Left ventricle myocardium inferior (tissue), 1 donor: ENCODE measurements at places on chromosomes 2 and 18. TPM values are rescaled to one million over a fixed set of nuclear protein-coding genes. Genes with fewer than 3 reads are reported as not detected.
A peak's percentile ranks its signal among the peaks of the same experiment; 100 is the strongest.

Gene MTX2
- total RNA-seq: 52.0 TPM

Gene TRPM8
- not detected for total RNA-seq

Gene SMAD2
- total RNA-seq: 80.9 TPM

Gene C2orf78
- total RNA-seq: not detected

Gene ANKRD30BL
- not detected for total RNA-seq

- no peaks in the 10 kb centered on the region for H3K36me3 ChIP-seq
- H3K27me3 ChIP-seq: no peaks in the 10 kb centered on the region
- peaks cover 20% of the 10 kb centered on the region for H3K4me1 ChIP-seq
- peak overlapping the region; percentile 31 for H3K27ac ChIP-seq
Measured at GRCh38 chr2:176709149-176709951, 440.1 kb downstream of the MTX2 start.

- no peaks in the 10 kb centered on the region for H3K36me3 ChIP-seq
- no peak for DNase-seq
- H3K4me1 ChIP-seq: no peaks in the 10 kb centered on the region
- H3K27ac ChIP-seq: no peak overlapping the region
- H3K4me3 ChIP-seq: no peak overlapping the region
Measured at GRCh38 chr2:39919511-39920306, 140.7 kb upstream of the THUMPD2 start.

- no peaks in the 10 kb centered on the region for H3K27me3 ChIP-seq
- no peak overlapping the region for H3K27ac ChIP-seq
- DNase-seq: no peak
- no peak overlapping the region for H3K4me3 ChIP-seq
Measured at GRCh38 chr2:69384618-69385081, 2.4 kb downstream of the GFPT1 start.

DNA sequence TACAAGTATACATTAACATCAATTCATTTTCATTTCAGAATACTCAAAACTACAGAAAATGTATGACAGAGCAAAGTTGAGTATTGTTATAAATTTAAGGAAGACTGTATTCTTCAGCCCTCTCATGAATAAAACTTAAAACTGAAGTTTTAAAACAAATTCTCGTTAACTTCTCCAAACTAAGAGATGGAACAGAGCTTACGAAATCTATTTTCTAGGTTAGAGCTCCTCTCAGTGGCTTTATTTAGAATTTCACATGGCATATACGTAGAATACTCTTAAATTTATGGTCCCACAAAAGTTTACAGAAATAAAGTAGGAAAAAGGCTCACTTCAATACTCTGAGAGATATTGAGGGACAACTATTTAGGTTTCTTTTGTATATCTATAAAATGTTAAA is 612.1 kb downstream of the KCNJ3 start:
- H3K27me3 ChIP-seq: no peaks in the 10 kb centered on the region
- H3K4me1 ChIP-seq: no peaks in the 10 kb centered on the region
- no peak for DNase-seq
- no peak overlapping the region for H3K4me3 ChIP-seq
- no peaks in the 10 kb centered on the region for H3K36me3 ChIP-seq
- H3K27ac ChIP-seq: no peak overlapping the region

DNA sequence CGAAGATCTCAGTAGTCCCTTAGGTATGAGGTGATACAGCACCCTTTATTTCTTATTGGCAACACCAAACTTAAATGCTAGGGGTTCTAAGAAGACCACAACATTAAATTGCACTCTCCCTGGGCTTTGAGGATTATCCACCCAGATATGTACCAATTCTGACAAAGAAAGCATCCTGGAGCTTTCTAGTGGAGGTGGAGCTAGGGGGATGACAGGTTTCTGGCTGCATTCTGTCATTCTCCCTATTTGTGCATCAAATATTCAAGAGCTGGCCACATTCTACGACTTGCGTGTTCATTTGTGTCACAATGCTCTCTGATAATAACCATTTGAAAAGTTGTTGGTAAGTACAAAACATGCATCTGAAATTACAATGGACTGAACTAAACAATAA is 111.1 kb downstream of the CDH2 start:
- no peak for DNase-seq
- H3K4me3 ChIP-seq: no peak overlapping the region
- H3K36me3 ChIP-seq: no peaks in the 10 kb centered on the region
- no peaks in the 10 kb centered on the region for H3K27me3 ChIP-seq

DNA sequence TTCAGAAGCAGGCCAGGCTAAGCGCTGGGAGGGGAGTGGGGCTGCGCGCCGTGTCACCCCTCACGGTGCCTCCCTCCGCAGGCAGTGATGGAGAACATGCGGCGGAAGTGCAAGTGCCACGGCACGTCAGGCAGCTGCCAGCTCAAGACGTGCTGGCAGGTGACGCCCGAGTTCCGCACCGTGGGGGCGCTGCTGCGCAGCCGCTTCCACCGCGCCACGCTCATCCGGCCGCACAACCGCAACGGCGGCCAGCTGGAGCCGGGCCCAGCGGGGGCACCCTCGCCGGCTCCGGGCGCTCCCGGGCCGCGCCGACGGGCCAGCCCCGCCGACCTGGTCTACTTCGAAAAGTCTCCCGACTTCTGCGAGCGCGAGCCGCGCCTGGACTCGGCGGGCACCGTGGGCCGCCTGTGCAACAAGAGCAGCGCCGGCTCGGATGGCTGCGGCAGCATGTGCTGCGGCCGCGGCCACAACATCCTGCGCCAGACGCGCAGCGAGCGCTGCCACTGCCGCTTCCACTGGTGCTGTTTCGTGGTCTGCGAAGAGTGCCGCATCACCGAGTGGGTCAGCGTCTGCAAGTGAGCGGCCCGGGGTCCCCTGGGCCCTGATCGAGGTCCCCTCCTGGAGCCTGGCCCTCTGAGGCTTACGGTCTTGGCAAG is 12.2 kb downstream of the WNT10A start:
- peaks cover 24% of the 10 kb centered on the region for H3K4me1 ChIP-seq
- H3K27me3 ChIP-seq: peaks cover 88% of the 10 kb centered on the region
- H3K36me3 ChIP-seq: no peaks in the 10 kb centered on the region
- H3K27ac ChIP-seq: no peak overlapping the region
- peak overlapping the region; percentile 59 for H3K4me3 ChIP-seq

- peak overlapping the region; percentile 9 for H3K27ac ChIP-seq
- no peaks in the 10 kb centered on the region for H3K36me3 ChIP-seq
- H3K4me3 ChIP-seq: no peak overlapping the region
- no peak for DNase-seq
Measured at GRCh38 chr2:1544478-1545069, 131.3 kb downstream of the TPO start.

DNA sequence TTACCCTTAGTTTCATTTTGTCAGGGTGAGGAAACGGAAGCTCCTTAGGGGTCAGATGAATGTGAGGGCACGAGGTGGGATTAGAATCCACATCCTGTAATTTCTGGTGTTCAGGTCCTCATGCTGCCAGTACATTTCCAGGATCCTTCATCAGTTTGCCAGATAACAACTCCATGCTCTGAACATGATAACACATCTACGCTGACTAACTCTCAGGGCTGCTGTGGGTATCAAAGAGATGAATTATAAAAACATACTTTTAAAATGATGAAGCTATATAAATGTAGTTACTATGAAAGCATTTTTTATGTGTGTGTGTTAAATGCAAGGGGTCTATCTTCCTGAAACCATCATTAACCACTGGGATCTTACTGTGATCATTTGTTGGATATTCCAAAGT is 325.9 kb downstream of the SLC8A1 start:
- no peaks in the 10 kb centered on the region for H3K27me3 ChIP-seq
- no peak overlapping the region for H3K4me3 ChIP-seq
- H3K36me3 ChIP-seq: no peaks in the 10 kb centered on the region

- H3K4me3 ChIP-seq: no peak overlapping the region
- no peaks in the 10 kb centered on the region for H3K27me3 ChIP-seq
- H3K27ac ChIP-seq: no peak overlapping the region
- no peak for DNase-seq
Measured at GRCh38 chr2:33383855-33384598, 92.4 kb upstream of the RASGRP3 start.

- DNase-seq: no peak
- peaks cover 32% of the 10 kb centered on the region for H3K27me3 ChIP-seq
- H3K4me3 ChIP-seq: no peak overlapping the region
- H3K4me1 ChIP-seq: no peaks in the 10 kb centered on the region
Measured at GRCh38 chr2:2573205-2573604, 242.1 kb upstream of the MYT1L start.

- H3K27ac ChIP-seq: no peak overlapping the region
- peaks cover 11% of the 10 kb centered on the region for H3K27me3 ChIP-seq
- H3K36me3 ChIP-seq: no peaks in the 10 kb centered on the region
- no peaks in the 10 kb centered on the region for H3K4me1 ChIP-seq
Measured at GRCh38 chr2:239839306-239839705, 185.8 kb downstream of the NDUFA10 start.

DNA sequence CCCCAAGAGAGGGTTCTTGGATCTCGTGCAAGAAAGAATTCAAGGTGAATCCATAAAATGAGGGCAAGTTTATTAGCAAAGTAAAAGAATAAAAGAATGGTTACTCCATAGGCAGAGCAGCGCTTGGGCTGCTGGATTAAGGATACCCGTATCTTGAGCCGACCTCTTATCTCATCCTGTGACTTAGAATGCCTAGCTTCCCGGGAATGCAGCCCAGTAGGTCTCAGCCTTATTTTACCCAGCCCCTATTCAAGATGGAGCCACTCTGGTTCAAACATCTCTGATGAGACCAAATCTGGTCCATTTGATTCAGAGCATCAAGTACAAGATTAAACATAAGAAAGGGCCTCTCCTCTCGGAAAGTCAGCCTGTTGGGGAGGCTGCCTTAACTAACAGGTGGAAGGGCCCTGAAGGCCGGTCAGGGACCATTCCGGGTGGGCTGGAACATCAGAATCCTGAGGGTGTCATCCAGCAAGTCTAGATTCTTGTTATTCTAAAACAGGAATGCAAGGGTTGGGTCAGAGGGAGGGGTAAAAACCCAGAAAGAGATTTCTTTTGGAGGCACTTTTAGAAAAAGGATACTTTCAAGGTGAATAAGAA is 5.8 kb downstream of the PSD4 start:
- no peaks in the 10 kb centered on the region for H3K4me1 ChIP-seq
- H3K4me3 ChIP-seq: no peak overlapping the region
- H3K27ac ChIP-seq: no peak overlapping the region
- no peaks in the 10 kb centered on the region for H3K36me3 ChIP-seq
- no peaks in the 10 kb centered on the region for H3K27me3 ChIP-seq

GRCh38 chr2:218005028-218005427 is 2.2 kb upstream of the TNS1 start:
- no peak overlapping the region for H3K4me3 ChIP-seq

DNA sequence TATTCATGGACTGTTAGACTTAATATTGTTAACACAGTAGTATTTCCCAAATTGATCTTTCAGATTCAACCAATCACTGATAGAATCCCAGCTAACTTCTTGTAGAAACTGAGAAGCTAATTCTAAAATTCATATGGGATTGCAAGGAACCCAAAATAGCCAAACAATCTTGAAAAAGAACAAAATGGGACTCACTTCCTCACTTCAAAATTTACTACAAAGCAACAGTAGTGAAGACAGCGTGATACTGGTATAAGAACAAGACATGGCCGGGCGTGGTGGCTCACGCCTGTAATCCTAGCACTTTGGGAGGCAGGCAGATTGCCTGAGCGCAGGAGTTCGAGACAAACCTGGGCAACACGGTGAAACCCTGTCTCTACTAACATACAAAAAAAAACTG is 46.3 kb downstream of the ATL2 start:
- DNase-seq: no peak
- H3K4me1 ChIP-seq: peaks cover 10% of the 10 kb centered on the region
- peaks cover 24% of the 10 kb centered on the region for H3K36me3 ChIP-seq
- H3K27ac ChIP-seq: no peak overlapping the region

DNA sequence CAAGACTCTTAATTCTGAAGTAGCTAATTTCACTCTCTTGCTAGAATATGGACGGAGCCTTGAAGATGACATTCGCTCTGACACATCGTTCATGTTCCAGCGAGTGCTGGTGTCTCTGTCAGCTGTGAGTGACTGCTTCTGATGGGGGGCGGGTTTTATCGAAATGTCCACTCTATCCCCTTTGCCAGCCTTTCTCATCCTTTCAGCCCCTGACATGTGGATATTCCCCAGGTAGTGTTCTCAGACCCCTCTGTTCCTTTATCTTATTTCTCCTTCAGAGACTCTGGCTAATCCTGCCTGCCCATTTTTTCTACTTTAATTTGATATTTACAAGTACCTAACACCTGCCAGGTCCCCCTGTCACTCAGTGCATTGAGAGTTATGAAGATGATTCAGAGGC is 18.9 kb upstream of the GMCL1 start:
- no peak for DNase-seq
- H3K27me3 ChIP-seq: no peaks in the 10 kb centered on the region
- no peak overlapping the region for H3K4me3 ChIP-seq
- H3K36me3 ChIP-seq: peaks cover 69% of the 10 kb centered on the region
- no peaks in the 10 kb centered on the region for H3K4me1 ChIP-seq

- peak; percentile 44 for DNase-seq
- no peaks in the 10 kb centered on the region for H3K36me3 ChIP-seq
- no peak overlapping the region for H3K27ac ChIP-seq
- no peak overlapping the region for H3K4me3 ChIP-seq
- no peaks in the 10 kb centered on the region for H3K27me3 ChIP-seq
Measured at GRCh38 chr18:3703732-3704176, 253.8 kb downstream of the TGIF1 start.
